ENCODE measurements at places on chromosomes 2 and 18. TPM values are rescaled to one million over a fixed set of nuclear protein-coding genes. Genes with fewer than 3 reads are reported as not detected.

- H3K4me3 ChIP-seq, result no peak overlapping the region
- DNase-seq, result no peak
- H3K27me3 ChIP-seq, result no peaks in the 10 kb centered on the region
- H3K36me3 ChIP-seq, result no peaks in the 10 kb centered on the region
- H3K4me1 ChIP-seq, result no peaks in the 10 kb centered on the region
- no peak overlapping the region for H3K27ac ChIP-seq
Observed at GRCh38 chr2:204282525-204282924, 262.8 kb upstream of the PARD3B start.

DNA sequence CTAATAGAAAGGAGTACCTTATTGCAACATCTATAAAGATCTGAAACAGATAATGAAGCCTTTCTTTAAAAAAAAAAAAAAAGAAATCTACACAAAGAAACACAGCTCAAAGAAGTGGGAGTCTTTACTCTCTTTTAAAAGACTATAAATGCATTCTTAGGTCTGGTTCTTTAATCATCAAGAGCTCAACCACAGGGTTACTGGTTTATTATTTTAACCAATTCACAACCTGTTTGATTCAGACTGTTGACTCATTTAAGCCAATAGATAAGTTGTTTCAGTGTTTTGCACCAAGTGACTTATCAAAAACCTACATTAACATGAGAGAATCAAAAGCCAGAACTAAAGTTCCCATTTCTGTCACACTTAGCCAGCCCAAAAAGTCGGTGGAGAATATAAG lies 93.1 kb downstream of the TCF4 start:
- no peak for DNase-seq
- H3K27ac ChIP-seq, result no peak overlapping the region
- H3K4me3 ChIP-seq, result no peak overlapping the region
- H3K36me3 ChIP-seq, result no peaks in the 10 kb centered on the region
- H3K27me3 ChIP-seq, result no peaks in the 10 kb centered on the region

DNA sequence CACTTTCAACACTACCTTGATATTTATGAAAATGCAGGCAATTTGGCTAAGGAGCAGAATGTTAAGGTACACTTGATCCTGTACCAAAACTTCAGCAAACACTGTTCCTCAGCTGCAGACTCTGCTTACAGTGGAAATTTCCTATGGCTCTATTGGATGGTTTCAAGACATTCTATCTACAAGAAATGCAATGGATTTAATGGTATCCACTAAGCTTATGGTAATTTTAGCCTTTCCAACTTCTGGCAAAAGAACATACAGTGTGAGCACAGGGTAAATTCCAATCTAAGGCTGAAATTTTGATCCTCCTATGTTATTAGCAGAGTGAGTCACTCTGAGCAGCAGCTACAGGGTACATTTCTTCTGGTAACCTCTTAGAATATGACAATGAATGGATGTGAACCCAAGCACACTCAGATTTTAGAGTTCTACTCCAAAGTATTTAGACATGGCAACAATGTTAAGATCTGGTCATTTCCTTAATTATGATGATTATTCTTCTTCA lies 361.8 kb upstream of the PIK3C3 start:
- H3K4me1 ChIP-seq, result no peaks in the 10 kb centered on the region
- no peaks in the 10 kb centered on the region for H3K36me3 ChIP-seq
- DNase-seq, result no peak
- no peak overlapping the region for H3K4me3 ChIP-seq

DNA sequence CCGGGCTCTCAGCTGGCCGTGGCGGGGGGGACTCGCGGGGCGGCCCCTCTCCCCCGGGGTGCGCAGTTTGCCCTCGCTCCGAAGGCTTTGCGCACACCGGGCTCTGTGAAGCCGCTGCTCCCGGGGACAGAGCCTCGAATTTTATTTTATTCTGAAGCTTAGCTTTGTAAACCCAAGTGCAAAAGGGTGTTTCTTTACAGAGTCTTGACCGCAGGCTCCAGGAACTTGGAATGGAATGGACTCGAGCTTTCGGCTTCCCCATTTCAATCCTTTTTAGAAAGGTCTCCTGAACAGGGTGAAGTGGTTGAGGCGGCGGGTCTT lies 2.0 kb downstream of the GALR1 start:
- H3K27me3 ChIP-seq, result no peaks in the 10 kb centered on the region
- H3K4me3 ChIP-seq, result no peak overlapping the region
- DNase-seq, result no peak
- peaks cover 4% of the 10 kb centered on the region for H3K4me1 ChIP-seq
- no peaks in the 10 kb centered on the region for H3K36me3 ChIP-seq
- H3K27ac ChIP-seq, result no peak overlapping the region

- no peaks in the 10 kb centered on the region for H3K36me3 ChIP-seq
- H3K27me3 ChIP-seq, result no peaks in the 10 kb centered on the region
- DNase-seq, result peak; percentile 78
- peaks cover 30% of the 10 kb centered on the region for H3K4me1 ChIP-seq
- no peak overlapping the region for H3K4me3 ChIP-seq
- peak overlapping the region; percentile 74 for H3K27ac ChIP-seq
Observed at GRCh38 chr2:65382776-65383357, 49.5 kb downstream of the SPRED2 start.

DNA sequence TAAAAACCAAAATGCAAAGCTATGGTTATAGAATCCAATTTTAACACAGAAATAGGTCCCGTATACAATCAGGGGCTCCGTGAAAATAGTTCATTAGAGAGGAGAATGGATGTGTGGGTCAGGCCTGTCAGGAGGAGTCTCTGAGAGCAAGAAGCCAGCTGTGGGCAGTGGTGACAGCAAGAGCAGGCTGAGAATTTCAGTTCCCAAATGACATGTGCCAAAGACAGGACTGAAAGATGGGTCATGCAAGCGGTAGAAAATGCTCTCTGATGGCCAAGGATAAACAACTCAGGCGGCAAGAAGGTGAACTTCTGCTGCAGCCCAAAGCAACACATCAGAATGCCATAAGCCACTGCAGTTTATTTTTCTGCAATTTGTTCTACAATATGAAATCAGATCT lies 100.4 kb downstream of the CCDC141 start:
- no peak for DNase-seq
- H3K36me3 ChIP-seq, result no peaks in the 10 kb centered on the region
- no peaks in the 10 kb centered on the region for H3K27me3 ChIP-seq
- H3K27ac ChIP-seq, result no peak overlapping the region

DNA sequence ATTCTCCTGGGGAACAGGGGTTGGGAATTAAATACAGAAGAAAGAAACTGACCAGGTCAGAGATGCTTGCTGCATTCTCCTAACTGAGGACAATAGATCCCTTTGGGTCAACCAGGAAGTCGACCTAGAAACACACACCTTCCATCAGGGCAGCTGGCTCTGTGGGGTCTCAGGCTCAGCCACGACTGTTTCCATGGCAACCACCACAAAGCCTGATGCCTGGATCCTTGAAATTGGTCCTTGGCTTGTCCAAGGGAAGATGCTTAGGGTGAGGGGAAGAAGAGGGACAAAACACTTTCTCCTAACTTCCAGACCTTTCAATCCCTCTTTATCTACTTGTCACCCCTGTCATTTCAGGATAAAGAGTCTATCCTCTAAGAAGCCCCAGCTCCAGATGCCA lies 194.4 kb downstream of the ALK start:
- no peak for DNase-seq
- no peak overlapping the region for H3K4me3 ChIP-seq
- no peak overlapping the region for H3K27ac ChIP-seq
- no peaks in the 10 kb centered on the region for H3K27me3 ChIP-seq

DNA sequence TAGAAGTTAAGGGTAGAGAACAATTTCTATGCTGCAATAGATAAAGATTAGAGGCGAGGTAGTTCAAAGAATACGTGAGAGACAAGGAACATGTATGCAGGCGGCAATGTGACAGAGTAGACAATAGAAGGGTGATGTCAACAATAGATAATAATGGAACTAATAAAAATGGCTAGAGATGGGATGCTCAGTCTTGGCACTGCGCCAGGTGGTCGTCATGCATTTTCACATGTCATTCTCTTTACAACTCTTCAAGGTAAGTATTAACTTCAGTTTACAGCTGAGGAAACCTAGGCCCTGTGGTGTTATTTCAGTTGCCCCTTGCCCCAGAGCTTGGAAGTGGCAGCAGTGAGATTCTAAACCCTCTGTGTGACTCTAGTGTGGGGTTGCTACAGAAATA lies 890.7 kb upstream of the CELF4 start:
- H3K4me1 ChIP-seq, result no peaks in the 10 kb centered on the region
- DNase-seq, result no peak
- H3K27me3 ChIP-seq, result no peaks in the 10 kb centered on the region
- no peak overlapping the region for H3K4me3 ChIP-seq
- no peaks in the 10 kb centered on the region for H3K36me3 ChIP-seq

DNA sequence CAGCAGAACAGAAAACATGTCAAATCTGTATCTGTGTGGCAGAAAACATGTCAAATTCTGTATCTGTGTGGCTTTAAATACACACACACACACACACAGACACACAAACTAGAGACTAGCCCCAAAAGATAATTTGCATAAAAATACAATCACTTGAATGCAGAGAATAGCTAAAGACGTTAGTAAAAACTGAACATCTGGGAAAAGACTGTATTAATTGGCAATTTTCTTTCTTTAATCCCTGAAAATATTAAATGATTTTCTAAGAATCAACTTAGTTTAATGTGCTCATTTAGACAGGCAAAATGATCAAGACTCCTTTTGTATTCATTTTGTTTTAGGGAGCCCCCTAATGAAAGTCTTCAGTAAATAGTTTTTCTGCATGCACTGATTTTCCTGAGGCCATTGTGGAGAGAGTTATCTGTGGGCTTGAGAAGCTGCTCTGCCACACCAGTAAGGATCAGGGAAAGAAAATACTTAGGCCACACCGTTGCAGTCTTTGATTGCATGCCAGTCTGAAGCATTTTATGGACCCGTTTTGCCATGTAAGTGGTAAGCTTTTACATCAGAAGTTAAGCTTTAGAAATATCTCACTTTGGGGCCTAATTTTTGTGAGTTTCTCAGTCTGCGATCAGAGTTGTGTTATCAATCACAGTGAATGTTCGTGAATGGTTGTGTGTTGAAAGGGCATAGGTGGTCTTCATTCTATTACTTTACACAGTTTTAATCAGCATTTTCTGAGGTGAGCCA lies 2.2 kb downstream of the SPATS2L start:
- no peaks in the 10 kb centered on the region for H3K27me3 ChIP-seq
- H3K27ac ChIP-seq, result peak overlapping the region; percentile 94
- no peak for DNase-seq
- H3K36me3 ChIP-seq, result no peaks in the 10 kb centered on the region
- no peak overlapping the region for H3K4me3 ChIP-seq

DNA sequence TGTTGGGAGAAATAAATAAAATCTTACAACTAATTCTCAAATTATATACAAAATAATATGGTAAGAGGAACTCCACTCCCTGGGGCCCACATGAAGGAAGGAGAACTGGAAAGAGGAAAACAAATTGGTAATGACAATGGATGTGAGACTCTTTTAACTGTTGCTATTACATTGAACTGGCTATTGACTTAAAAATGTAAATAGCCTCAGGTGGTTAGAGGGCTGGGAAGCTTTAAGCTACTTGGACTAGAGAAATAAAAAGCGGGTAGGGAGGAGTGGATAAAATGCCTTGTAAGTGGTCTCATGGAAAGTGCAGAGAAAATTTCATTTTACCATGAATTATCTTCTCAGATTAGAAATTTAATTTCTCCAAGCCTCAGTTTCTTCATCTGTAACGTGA lies 64.1 kb downstream of the KCNJ3 start:
- H3K27ac ChIP-seq, result no peak overlapping the region
- H3K27me3 ChIP-seq, result no peaks in the 10 kb centered on the region
- no peaks in the 10 kb centered on the region for H3K4me1 ChIP-seq
- no peak overlapping the region for H3K4me3 ChIP-seq
- DNase-seq, result no peak
- H3K36me3 ChIP-seq, result no peaks in the 10 kb centered on the region

- peak within 1 kb of the TSS; percentile 64 for H3K4me3 ChIP-seq
- H3K4me1 ChIP-seq, result peaks cover 11% of the 10 kb centered on the region
- no peaks in the 10 kb centered on the region for H3K36me3 ChIP-seq
- H3K27ac ChIP-seq, result peak within 1 kb of the TSS; percentile 72
Observed at GRCh38 chr18:79395761-79396404, at the start of gene NFATC1. NFATC1 (plus strand) TSS chr18:79395930; CDS start chr18:79396225, 295 bp downstream.

DNA sequence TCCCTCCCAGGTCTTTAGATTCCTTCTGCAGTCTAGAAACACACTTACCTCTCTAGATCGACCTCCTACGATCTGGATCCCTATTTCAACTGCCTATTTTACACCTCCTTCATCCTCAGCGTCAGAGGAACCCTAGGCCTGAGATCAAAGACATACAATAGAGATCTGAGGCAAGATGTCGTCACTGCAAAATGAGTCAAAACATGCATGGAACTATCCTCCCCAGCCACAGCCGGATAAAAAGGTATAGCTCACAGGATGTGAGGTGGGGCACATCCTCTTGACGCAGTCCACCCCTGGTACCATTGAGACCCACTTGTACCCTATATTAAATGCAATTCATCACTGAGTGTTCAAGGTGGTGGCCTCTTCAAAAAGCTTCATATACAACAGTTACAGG lies 63.7 kb upstream of the DNAJC10 start:
- no peaks in the 10 kb centered on the region for H3K4me1 ChIP-seq
- DNase-seq, result no peak
- no peaks in the 10 kb centered on the region for H3K36me3 ChIP-seq
- no peaks in the 10 kb centered on the region for H3K27me3 ChIP-seq

Gene KCNG2
- 7.6 TPM for total RNA-seq

Gene COX5B
- 344 TPM for total RNA-seq

Gene OR6B2
- total RNA-seq, result not detected

Gene MROH2A
- 10.7 TPM for total RNA-seq

Gene NTSR2
- 0.68 TPM for total RNA-seq

Gene BUB1
- total RNA-seq, result 72.9 TPM

Gene OTOS
- total RNA-seq, result not detected

Gene RNF125
- 1.9 TPM for total RNA-seq

All from testis (tissue), 5 donors.